ENCODE measurements at places on chromosomes 13 and 19.

GRCh38 chr13:112457081-112457480 lies 80.9 kb downstream of the SPACA7 start:
- no peak for DNase-seq

DNA sequence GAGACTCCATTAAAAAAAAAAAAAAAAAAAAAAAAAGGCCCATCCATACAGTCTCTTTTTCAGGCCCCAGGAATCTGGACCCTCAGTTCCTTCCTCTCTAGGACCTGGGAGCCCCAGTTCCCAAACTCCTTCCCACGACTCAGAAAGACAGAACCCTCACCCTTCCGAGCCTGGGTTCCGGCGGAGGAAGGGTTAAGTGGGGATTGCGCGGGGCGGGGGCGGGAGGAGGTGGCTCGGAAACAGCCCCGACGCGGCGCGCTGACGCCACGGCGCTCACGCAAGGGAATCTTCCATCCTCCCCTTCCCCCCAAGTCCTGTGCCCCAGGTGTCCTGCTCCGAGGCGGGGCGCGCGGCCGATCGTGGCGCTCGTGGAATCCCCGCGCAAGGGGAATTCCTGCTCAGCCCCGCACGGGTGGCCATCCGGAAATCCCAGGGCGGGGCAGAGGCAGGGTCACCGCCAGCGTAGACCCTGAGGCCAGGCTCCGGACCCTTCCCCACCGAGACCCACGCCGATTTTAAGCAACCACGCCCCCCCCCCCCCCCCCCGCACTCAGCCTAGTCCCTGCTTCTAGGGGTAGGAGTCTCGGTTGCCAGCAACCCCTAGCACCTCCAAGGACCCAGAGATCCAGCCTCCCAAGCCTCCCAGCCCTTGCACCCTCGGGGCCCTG lies 659 bp downstream of the NFKBID start:
- peak; percentile 36 for DNase-seq

DNA sequence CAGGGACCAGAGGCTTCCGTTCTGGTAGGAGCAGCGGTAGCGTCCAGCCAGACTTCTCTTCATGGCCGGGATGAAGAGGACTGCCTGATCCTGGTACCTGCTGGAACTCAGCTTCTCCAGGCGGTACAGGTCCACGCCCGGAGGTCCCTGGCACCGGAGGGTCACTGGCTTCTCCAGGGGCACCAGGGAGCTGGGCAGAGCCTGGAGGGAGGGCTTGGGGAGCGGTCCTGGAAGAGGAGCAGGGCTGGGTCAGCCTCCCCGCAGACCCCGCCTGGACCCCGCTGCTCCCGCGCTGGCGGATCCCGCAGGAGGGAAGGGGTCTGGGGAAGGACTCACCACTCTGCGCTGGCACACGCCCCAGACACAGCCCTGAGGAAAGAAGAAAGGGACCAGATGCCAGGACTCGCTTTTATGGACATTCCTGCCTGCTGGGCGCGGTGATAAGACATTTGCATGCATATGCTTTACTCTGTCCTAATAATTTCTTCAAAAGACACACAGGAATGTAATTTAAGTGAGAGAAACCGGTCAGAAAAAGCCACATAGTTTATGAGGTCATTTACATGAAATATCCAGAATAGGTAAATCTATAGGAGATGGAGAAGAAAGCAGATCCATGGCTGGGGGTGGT lies 5.8 kb downstream of the GP6 start:
- no peak for DNase-seq

DNA sequence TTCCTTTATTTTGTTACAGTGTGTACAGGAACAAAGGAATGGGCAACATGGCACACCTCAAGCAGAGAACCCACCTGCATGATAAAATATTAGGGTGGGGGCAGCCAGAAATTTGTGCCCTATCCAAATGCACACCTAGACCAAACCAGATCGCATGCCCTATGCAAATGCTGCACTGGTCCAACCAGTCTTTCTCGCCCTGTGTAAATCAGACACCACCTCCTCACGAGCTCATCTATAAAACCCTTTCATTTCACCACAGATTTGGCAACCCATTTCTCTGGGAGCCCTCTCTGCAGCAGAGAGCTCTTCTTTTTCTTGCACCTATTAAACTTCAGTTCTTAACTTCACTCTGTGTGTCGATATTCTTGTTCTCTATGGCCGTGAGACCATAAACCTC lies 1559.2 kb downstream of the SLITRK1 start:
- no peak for DNase-seq

GRCh38 chr13:33197541-33197971 lies 88.0 kb downstream of the STARD13 start:
- no peak for DNase-seq

DNA sequence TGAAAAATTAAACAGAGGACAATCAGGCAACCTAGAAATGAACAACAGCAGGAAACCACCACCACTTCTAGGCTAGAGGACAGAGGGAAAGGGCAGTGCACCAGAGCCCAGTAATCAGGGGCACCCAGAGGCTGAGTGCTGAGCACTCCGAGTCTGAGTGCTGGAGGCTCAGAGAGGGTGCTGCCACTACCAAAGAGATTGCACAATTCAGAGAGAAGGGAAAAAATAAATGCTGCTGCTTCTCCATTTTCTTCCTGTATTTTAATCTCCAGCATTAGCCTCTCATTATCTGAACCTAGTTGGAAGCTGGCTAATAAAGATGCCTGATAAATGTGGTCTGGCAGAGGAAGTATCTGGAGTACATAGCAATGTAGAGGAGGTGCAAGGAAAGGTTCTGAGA lies 11.8 kb upstream of the ZNF175 start:
- no peak for DNase-seq

DNA sequence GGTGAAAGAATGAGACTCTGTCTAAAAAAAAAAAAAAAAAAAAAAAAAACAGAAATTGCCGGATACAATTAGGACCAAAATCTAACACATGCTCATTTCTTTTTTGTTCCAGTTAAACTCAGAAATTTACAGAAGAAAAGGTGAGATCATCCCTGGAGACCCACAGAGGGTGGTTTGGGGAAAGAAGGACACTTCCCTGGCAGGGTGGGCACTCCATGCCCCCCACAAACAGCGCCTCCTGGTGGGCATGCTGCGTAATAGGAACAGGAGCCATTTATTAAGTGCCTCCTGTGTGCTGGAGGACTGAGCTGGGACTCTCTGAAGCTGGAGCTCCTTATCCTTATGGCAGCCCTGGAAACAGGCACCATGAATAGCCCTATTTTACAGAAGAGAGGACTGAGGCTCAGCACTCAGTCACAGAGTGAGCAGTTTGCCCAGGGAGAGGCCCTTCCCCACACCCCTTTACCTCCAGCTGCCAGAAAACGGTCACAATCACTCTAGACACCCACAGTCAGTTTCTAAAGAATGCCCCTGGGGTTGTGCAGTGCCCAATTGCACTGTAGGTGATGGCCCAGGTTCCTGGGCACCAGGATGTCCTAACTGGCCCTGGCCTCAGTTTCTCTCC lies 10.1 kb downstream of the C19orf38 start:
- DNase-seq: no peak

DNA sequence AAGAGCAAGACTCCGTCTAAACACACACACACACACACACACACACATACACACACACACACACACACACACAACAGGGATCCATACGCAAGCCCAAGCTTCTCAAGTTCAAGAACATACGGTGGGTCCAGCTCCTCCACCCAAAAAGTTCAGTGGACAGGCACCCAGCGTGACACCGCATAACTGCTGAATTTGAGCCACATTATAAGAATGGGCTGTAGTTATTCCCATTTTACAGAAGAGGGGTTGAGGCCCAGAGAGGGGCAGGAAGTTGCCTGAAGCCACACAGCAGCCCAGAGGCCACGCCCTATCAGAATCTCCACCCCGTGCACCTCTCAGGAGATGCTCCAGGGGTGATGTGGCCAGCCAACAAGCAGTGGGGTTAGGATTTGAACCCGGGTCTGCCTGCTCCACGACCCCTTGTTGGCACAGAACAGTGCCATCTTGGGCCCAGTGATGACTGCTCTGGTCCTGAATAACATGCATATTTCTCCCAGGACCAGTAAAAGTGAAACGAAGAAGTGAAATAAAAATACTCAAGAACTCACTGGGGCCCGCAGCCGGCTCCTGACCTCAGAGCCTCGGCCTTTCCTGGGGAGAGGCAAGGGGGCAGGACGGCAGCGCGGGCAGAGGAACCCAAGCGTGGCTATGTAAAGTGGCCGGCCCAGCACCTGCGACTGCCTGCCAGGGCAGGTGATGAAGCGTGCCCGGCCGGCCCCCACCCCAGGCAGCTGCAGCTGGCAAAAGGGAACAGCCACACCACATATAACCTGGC lies 61.9 kb downstream of the AP1M1 start:
- DNase-seq: no peak

DNA sequence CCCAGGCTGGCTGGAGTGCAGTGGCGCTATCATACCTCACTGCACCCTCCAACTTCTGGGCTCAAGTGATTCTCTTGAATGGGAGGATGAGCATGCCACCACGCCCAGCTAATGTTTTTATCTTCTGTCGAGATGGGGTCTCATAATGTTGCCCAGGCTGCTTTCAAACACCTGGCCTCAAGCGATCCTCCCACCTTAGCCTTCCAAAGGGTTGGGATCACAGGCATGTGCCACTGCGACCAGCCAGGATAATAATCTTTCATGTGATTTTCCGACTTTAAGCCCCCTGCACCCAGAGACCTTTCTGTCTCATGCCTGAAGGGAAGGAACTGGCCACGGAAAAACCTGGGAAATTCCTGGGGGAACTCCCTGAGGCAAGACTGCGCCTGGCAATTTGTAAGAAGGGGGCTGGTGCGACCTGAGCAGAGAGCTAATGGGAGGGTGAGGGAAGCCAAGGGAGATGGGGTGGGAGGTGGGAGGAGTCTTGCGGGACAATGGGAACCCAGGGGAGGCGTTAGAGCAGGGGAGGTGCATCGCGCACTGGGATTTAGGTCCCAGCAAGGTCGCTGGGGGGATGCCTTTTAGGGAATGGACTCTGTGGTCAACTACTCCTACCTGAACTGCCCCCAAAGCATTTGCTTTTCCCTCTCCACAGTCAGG lies 1.2 kb upstream of the CCDC124 start:
- DNase-seq: no peak

GRCh38 chr19:38826856-38827551 lies 4.6 kb downstream of the ECH1 start:
- no peak for DNase-seq
